ENCODE measurements at places on chromosomes 2 and 18.
A peak's percentile ranks its signal among the peaks of the same experiment; 100 is the strongest.

- H3K4me3 ChIP-seq: no peak overlapping the region
- H3K27me3 ChIP-seq: no peaks in the 10 kb centered on the region
- H3K36me3 ChIP-seq: no peaks in the 10 kb centered on the region
Measured at GRCh38 chr2:217740178-217740577, 262.6 kb downstream of the TNS1 start.

DNA sequence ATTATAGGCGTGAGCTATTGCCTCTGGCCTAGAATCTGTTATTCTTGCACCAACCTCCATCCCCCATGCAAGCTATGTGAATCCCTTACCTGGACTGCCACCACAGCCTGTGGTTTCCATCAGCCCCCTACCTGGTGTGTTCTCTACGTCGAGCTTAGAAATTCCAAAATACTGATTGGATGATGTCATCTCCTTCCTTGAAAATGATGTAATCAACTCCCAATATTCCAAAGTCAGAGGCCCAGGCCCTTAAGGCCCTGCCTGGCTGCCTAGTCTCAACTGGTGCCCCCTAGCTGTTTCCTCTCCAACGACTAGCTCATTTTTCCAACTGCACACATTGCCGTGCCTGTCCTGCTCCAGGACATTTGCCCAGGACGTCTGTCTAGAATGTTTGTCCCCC lies 41.3 kb upstream of the GBX2 start:
- H3K27me3 ChIP-seq: no peaks in the 10 kb centered on the region
- no peaks in the 10 kb centered on the region for H3K36me3 ChIP-seq
- H3K4me3 ChIP-seq: no peak overlapping the region
- peaks cover 7% of the 10 kb centered on the region for H3K4me1 ChIP-seq

GRCh38 chr2:8478471-8478793 lies 203.4 kb upstream of the ID2 start:
- H3K27me3 ChIP-seq: no peaks in the 10 kb centered on the region
- no peaks in the 10 kb centered on the region for H3K36me3 ChIP-seq
- no peaks in the 10 kb centered on the region for H3K4me1 ChIP-seq
- H3K4me3 ChIP-seq: no peak overlapping the region
- DNase-seq: no peak

- no peak overlapping the region for H3K4me3 ChIP-seq
- H3K27ac ChIP-seq: no peak overlapping the region
- H3K36me3 ChIP-seq: peaks cover 26% of the 10 kb centered on the region
- 0 out of 2 replicates have a peak, but pooled peaks cover 2% of the 10 kb centered on the region for H3K4me1 ChIP-seq
- no peak for DNase-seq
Measured at GRCh38 chr18:12326711-12327460, 18.8 kb downstream of the TUBB6 start.

DNA sequence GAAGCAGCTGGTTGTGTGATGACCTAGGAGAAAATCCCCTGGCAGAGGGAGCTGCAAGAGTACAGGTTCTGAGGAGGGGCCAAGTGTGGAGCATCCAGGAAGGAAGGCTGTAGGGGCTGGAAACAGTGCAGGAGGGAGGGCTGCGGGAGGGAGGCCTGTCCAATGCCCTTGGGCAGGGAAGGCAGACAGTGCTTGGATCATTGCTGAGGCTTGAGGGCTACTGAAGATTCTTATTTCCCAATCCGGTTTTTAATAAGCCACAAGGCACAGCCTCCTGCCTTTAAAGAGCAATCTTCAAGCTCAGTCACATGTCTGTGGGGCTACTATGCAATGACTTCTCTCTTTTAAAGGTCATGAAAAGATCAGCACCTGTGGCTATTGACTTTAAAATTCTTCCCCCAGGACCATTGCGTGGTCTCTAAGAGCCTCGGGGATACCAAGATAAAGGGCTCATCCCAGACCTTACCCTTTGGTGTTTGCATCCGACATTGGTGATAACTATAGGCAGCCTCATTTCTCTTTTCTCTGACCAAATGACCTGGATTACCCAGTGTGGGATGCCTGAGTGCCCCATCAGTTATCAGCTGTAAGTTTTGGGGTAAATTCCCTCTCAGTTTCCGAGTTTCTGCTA lies 149.6 kb downstream of the DOCK10 start:
- no peak overlapping the region for H3K27ac ChIP-seq
- H3K36me3 ChIP-seq: no peaks in the 10 kb centered on the region
- no peak for DNase-seq
- H3K27me3 ChIP-seq: no peaks in the 10 kb centered on the region
- H3K4me1 ChIP-seq: no peaks in the 10 kb centered on the region
- H3K4me3 ChIP-seq: no peak overlapping the region

GRCh38 chr2:9201185-9201891 lies 5.3 kb upstream of the ASAP2 start:
- H3K4me1 ChIP-seq: no peaks in the 10 kb centered on the region
- peak; percentile 10 for DNase-seq
- no peaks in the 10 kb centered on the region for H3K27me3 ChIP-seq
- no peak overlapping the region for H3K4me3 ChIP-seq
- no peak overlapping the region for H3K27ac ChIP-seq

DNA sequence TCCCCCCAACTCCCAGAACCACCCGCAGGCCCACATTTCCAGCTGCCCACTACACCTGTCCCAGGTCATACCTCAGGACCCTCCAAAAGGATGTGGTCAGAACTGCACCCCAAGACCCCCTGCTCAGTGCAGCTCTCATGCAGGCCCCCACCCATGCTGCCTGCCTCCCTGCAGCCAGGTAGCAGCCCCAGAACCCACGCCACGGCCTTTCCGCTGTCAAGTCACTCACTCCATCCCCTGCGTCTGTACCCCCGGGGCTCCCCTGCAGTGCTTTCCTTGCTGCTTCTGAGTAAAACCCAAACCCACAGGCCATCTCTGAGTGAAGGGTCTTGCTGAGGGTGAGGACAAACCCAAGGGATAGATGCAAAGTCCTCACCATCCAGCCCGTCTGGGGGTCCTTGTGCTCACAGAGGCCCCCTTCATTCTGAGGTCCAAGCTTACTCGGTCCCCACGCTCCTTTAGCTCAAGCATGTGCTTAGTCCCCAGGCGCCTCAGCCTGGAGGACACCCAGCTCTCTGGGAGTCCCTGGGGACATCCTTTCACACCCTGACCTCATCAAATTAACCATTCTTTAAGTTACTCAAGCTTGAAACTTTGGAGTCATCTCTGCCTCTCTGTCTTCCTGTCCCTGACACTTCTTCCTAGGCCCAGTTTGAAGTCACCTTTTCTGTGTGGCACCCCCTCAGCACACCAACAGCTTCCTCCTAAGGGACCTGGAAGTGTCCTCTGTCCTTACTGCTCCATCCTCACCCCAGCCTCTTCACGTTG lies 130.1 kb downstream of the SMAD7 start:
- peak; percentile 42 for DNase-seq
- no peak overlapping the region for H3K4me3 ChIP-seq
- H3K4me1 ChIP-seq: no peaks in the 10 kb centered on the region
- no peaks in the 10 kb centered on the region for H3K27me3 ChIP-seq

GRCh38 chr18:71250191-71250590 lies 961.3 kb downstream of the SOCS6 start:
- H3K4me3 ChIP-seq: no peak overlapping the region
- DNase-seq: no peak
- H3K27ac ChIP-seq: no peak overlapping the region
- H3K4me1 ChIP-seq: no peaks in the 10 kb centered on the region

DNA sequence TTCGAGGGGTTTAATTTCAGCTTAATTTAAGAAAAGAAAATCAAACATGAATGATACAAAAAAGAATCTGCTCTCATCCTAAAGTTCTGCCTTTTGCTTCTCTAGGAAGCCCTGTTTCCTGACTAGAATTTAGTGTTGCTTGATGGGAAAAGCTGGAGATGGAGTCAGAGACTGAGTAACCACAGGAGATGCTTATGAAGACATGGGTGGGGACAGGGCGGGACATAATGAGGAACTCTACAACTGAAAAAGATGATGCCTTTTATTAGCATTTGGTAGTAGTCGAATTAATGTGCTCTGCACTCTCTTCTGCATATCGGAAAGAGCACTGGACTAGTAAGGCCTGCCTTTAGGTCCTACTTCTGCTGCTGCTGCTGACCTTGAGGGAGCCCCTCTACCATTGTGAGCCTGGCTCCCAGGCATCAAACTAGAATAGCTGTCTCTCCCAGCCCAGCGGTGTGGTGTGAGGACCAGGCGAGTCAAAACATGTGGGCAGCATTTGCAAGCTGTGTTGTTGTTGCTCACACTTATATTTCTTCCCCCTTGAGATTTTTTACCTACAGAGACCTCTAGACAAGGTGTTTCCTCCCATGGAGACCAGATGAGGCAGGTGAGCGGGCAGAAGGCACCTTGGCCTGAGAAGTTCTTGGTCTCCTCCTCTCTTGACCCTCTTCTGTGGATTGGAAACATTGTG lies 61.5 kb downstream of the INPP4A start:
- no peak overlapping the region for H3K4me3 ChIP-seq
- H3K27me3 ChIP-seq: no peaks in the 10 kb centered on the region
- H3K27ac ChIP-seq: no peak overlapping the region
- DNase-seq: no peak

- H3K4me3 ChIP-seq: peak overlapping the region; percentile 99
- H3K36me3 ChIP-seq: no peaks in the 10 kb centered on the region
- H3K4me1 ChIP-seq: peaks cover 3% of the 10 kb centered on the region
- DNase-seq: peak; percentile 72
- H3K27me3 ChIP-seq: no peaks in the 10 kb centered on the region
- peak overlapping the region; percentile 80 for H3K27ac ChIP-seq
Measured at GRCh38 chr2:54558188-54559005, 102.3 kb downstream of the SPTBN1 start.

DNA sequence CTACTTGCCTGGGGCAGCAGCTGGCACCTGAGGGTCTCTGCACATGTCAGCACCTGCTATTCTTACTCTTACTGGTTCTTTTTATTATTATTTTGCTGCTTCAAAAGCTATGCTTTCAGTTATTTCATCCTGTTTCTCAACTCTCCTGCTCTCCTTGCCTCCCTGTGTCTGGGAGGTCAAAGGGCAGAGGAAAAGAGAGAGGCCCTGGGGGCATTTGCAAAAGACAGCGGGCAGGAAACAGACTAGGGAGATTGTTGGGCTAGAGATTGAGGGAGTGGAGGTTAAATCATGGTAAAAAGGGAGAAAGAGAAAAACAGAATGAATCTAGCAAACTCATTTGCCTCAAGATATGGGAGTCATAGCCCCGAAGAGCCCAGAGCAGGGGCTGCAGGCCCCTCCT lies 21.1 kb upstream of the RPL31 start:
- DNase-seq: no peak
- 0 out of 2 replicates have a peak, but pooled peaks cover 1% of the 10 kb centered on the region for H3K4me1 ChIP-seq
- H3K27me3 ChIP-seq: no peaks in the 10 kb centered on the region
- no peak overlapping the region for H3K4me3 ChIP-seq
- H3K36me3 ChIP-seq: no peaks in the 10 kb centered on the region

- no peaks in the 10 kb centered on the region for H3K36me3 ChIP-seq
- DNase-seq: no peak
- H3K27me3 ChIP-seq: no peaks in the 10 kb centered on the region
- H3K27ac ChIP-seq: no peak overlapping the region
- no peak overlapping the region for H3K4me3 ChIP-seq
- peaks cover 3% of the 10 kb centered on the region for H3K4me1 ChIP-seq
Measured at GRCh38 chr2:74766780-74767179, 67.1 kb upstream of the HK2 start.

GRCh38 chr18:41043876-41044275 lies 911.2 kb upstream of the PIK3C3 start:
- no peak overlapping the region for H3K27ac ChIP-seq
- H3K27me3 ChIP-seq: no peaks in the 10 kb centered on the region
- no peak overlapping the region for H3K4me3 ChIP-seq
- no peak for DNase-seq

DNA sequence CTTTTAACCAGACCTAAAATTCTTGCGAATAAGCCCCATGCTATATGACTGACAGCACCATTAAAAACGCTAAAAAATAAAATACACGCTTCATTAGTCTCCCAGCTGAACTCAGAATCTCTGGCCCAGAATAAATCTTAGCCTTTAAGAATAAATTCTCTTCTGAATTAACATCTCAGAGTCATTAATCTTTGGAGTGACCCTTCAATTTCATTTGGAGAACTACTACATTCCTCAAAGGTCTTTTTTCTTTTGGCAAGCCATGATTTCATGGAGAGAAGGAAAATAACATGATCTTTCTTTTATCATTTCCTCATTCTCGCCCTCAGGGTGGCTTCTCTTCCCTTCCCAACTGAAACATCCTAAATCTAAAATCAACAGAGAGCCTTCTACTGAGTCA lies 259.0 kb downstream of the AFF3 start:
- no peaks in the 10 kb centered on the region for H3K36me3 ChIP-seq
- DNase-seq: no peak
- no peaks in the 10 kb centered on the region for H3K27me3 ChIP-seq
- no peak overlapping the region for H3K4me3 ChIP-seq

GRCh38 chr2:43415592-43415991 lies 180.2 kb downstream of the THADA start:
- no peaks in the 10 kb centered on the region for H3K36me3 ChIP-seq
- no peak for DNase-seq
- H3K27ac ChIP-seq: no peak overlapping the region
- H3K4me3 ChIP-seq: no peak overlapping the region
- no peaks in the 10 kb centered on the region for H3K27me3 ChIP-seq

- no peak overlapping the region for H3K27ac ChIP-seq
- H3K4me1 ChIP-seq: no peaks in the 10 kb centered on the region
- H3K4me3 ChIP-seq: no peak overlapping the region
- H3K27me3 ChIP-seq: peaks cover 33% of the 10 kb centered on the region
- H3K36me3 ChIP-seq: no peaks in the 10 kb centered on the region
Measured at GRCh38 chr2:219439506-219439905, 4.9 kb downstream of the SPEG start.

- H3K4me3 ChIP-seq: no peak overlapping the region
- no peaks in the 10 kb centered on the region for H3K27me3 ChIP-seq
- H3K4me1 ChIP-seq: no peaks in the 10 kb centered on the region
- H3K36me3 ChIP-seq: no peaks in the 10 kb centered on the region
Measured at GRCh38 chr2:54871457-54872107, 148.1 kb downstream of the EML6 start.

- DNase-seq: no peak
- no peaks in the 10 kb centered on the region for H3K36me3 ChIP-seq
- H3K4me1 ChIP-seq: no peaks in the 10 kb centered on the region
- H3K27me3 ChIP-seq: no peaks in the 10 kb centered on the region
Measured at GRCh38 chr2:112997151-112997550, 8.1 kb upstream of the IL36A start.

- no peaks in the 10 kb centered on the region for H3K36me3 ChIP-seq
- no peak overlapping the region for H3K27ac ChIP-seq
- H3K4me3 ChIP-seq: no peak overlapping the region
- no peaks in the 10 kb centered on the region for H3K4me1 ChIP-seq
Measured at GRCh38 chr2:142755191-142755590, 122.3 kb upstream of the KYNU start.

- no peak for DNase-seq
- no peak overlapping the region for H3K27ac ChIP-seq
- H3K4me3 ChIP-seq: no peak overlapping the region
Measured at GRCh38 chr2:8134473-8134932, 547.4 kb upstream of the ID2 start.

GRCh38 chr2:199535445-199536177 lies 77.9 kb upstream of the SATB2 start:
- no peak for DNase-seq
- no peak overlapping the region for H3K4me3 ChIP-seq
- H3K36me3 ChIP-seq: no peaks in the 10 kb centered on the region

DNA sequence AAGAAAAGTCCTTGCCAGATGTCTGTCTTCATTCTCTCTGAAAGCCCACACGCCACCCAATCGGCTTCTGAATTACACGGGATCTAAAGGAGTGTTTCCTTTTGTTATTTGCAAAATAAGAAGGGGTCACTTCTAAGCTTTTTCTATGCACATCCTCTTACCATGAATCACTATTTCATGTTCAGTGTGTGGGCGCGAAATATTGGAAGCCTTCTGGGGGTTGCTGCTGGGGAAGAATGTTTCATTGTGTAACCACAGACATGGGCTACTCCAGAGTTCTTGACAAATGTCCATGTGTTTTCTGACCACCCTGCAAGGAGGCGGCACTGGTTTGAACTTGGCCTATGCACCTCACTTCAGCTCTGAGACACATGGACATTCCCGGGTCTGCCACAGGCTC lies 133.6 kb upstream of the APCDD1 start:
- H3K27me3 ChIP-seq: no peaks in the 10 kb centered on the region
- H3K27ac ChIP-seq: no peak overlapping the region
- H3K4me1 ChIP-seq: peaks cover 6% of the 10 kb centered on the region
- no peak overlapping the region for H3K4me3 ChIP-seq
- DNase-seq: no peak
